ENCODE measurements at places on chromosomes 2 and 18.
A peak's percentile ranks its signal among the peaks of the same experiment; 100 is the strongest.

- peak; percentile 75 for DNase-seq
These were observed 86.7 kb downstream of the C18orf54 start for GRCh38 chr18:54444319-54444914.

- DNase-seq, result no peak
These were observed 34.5 kb downstream of the FARP2 start for GRCh38 chr2:241390301-241391206.

DNA sequence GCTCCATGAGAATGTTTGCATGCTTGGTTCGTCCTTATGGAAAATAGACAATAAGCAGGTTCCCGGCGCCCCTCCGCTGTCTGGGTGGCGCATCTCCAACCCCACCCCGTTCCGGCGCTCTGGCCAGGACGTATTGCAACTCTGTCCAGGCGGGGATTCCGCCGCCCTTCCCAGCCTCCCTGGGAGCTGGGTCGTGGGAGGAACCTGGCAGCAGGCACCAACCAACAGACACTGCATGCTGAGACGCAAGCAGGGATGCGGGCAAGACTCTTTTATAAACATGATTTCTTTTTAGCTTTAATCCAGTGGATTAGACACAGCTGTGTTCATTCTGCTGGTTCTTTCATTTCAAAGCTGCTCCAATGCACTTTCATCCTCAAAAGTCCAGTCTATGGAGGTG is 240.2 kb downstream of the SH3BP4 start:
- no peak for DNase-seq

DNA sequence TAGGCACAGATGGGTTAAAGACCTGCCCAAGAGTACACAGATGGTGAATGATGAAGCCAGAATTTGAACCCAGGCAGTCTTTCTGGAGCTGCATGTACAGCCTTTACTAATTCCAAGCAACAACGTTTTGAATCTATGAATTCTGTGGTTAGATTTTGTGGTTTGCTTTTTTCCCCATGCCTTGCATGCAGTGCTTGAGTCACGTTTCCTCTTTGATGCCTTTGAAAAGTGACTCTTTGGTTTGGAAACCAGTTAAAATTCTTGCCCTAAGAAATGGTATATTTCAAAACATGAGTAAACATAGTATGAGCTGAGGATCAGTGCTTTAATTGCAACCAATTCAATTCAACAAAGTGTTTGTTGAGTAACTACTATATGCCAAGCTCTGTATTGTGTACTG is 48.2 kb upstream of the PPM1B start:
- peak; percentile 24 for DNase-seq

DNA sequence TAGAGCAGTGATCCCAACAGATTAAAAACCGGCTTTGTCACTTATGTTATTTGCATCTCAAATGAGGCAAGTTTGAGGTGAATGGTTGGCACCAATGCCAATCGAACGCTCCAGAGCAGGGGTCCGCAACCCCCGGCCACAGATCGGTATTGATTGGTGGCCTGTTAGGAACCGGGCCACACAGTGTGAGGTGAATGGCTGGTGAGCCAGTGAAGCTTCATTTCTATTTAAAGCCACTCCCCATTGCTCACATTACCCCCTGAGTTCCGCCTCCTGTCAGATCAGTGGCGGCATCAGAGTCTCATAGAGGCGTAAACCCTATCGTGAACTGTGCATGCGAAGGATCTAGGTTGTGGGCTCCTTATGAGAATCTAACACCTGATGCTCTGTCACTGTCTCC is 132.0 kb downstream of the TMEM182 start:
- DNase-seq, result no peak

GRCh38 chr2:224869601-224870233 is 153.6 kb upstream of the CCDC195 start:
- DNase-seq, result peak; percentile 74

GRCh38 chr2:172098650-172099471 is 3.8 kb downstream of the DLX2 start:
- DNase-seq, result peak; percentile 50

DNA sequence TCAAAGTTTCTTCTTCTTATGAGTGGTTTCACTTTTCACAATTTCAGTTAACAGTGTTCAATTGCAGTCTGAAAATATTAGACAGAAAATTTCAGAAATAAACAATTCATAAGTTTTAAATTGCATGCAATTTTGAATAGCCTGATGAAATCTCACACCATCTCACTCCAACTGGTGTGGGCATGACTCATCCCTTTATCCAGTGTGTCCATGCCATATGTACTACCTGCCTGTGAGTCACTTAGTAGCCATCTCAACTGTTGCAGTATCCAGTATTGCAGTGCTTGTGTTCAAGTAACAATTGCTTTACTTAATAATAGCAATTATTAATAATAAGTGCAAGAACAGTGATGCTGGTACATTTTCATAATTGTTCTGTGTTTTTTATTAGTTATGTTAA is 1202.5 kb downstream of the DSC3 start:
- no peak for DNase-seq

DNA sequence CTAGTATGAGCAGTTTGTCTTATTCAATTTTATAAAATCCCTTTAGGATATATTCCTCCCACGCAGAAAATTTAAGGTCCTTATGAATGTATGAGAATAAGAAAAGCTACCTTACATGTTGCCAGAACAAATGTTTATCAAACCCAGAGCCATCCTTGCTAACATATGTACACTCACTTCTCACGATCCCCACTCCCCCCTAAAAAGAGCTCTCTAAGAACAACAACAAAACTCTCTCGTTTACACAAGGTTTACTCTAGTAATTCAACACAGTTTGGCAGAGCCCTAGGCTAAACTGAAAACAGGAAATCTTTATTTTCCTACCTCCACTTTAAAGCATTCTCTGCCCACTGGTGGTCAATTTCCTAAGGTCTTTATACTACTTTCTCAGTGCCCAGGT is 504.9 kb downstream of the ZEB2 start:
- no peak for DNase-seq

DNA sequence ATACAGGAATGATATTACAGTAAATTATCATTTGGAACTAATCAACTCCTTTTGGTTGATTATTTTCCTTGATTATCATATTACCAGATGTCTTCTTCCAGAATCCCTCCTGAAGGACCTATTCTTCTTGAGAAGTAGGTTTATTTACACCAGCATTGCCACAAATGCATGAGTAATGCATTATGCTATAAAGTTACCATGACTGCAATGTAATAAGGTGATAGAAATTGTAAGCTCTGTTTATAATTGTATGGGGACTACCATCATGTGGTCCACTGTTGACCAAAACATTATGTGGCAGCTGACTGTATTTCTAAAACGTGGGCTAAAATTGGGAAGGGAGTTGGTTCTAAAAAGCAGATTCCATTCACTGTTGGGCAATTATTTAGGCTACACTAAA is 602.2 kb downstream of the NYAP2 start:
- DNase-seq, result no peak

DNA sequence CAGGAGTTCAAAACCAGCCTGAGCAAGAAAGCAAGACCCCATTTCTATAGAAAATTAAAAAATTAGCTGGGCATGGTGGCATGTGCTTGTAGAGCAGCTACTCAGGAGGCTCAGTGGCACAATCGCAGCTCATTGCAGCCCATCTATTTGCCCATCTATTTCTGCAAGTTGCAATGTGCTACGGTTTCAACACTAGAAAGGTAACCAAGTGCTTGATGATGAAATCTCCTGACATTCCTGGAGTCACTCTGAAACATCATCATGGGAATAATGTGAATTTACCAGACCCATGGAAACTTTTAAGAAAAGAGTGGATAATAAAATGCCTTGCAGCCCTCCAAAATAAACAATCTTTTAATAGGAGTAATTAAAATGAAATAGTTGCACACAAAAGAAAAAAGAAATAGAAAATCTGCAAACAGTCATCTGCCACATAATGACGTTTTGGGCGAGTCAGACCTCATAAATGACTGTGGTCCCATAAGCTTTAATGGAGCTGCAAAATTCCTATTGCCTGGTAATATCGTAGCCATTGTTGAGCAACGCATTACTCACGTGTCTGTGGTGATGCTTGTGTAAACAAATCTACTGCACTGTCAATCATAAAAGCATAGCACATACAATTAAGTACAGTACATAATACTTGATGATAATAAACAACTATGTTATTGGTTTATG is 46.6 kb upstream of the AMMECR1L start:
- no peak for DNase-seq

- no peak for DNase-seq
These were observed 62.8 kb downstream of the EHD3 start for GRCh38 chr2:31296641-31297287.

GRCh38 chr2:237819231-237819630 is 20.7 kb downstream of the RBM44 start:
- no peak for DNase-seq

- DNase-seq, result no peak
These were observed 529.2 kb upstream of the LINC00305 start for GRCh38 chr18:64678048-64678447.

All from SK-MEL-5 (cell line).